AG04449 (cell line): ENCODE measurements at places on chromosomes 7 and 10.
A peak's percentile ranks its signal among the peaks of the same experiment; 100 is the strongest.

GRCh38 chr10:34762156-34762555 is 52.9 kb downstream of the PARD3 start:
- no peak for DNase-seq

DNA sequence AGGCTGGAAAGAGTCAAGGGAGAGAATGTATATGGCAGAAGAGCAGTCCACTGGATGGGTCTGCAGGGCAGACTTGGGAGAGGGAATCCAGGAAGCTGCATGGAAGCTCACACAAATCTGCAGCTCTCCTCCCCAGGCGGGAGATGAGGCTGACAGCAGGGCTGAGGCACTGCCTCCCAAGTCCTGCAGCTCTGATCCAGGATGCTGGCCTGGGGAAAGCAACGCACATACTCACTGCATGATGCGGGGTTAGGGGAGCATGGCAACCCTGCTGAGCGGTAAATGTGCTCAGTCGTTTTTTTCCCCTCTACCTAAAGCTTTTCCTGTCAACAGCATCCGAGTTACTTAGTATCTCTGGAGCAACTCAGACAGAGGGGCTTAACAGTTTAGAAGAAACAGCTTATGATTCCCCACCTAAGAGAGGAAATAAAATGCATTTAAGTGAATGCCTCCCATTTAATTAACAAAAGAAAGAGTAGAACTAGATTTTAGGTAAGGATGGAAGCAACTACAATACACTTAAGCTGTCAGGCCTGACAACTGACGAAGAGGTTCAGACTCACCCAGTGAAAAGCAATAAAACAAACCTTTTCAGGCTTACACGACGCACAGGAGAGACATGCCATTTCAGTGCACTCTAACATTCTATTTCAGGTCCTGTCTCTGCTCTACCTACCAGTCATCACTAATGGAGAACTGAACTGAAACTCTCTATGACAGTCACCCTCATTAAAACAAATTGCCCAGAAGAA is 37.0 kb downstream of the CHCHD3 start:
- DNase-seq: no peak

- DNase-seq: no peak
These were observed 53.6 kb downstream of the SEC61G start for GRCh38 chr7:54705436-54705835.

- no peak for DNase-seq
These were observed 9.9 kb upstream of the GNAT3 start for GRCh38 chr7:80521809-80522208.

- no peak for DNase-seq
These were observed 145.5 kb downstream of the PTEN start for GRCh38 chr10:88008866-88009470.

GRCh38 chr10:126270111-126270510 is 118.2 kb downstream of the ADAM12 start:
- peak; percentile 31 for DNase-seq

GRCh38 chr7:116953372-116953905 is at the start of gene ST7:
TSS of gene ST7 (plus strand) at chr7:116953501. CDS start at chr7:116953541, 40 bp downstream.
- DNase-seq: no peak

DNA sequence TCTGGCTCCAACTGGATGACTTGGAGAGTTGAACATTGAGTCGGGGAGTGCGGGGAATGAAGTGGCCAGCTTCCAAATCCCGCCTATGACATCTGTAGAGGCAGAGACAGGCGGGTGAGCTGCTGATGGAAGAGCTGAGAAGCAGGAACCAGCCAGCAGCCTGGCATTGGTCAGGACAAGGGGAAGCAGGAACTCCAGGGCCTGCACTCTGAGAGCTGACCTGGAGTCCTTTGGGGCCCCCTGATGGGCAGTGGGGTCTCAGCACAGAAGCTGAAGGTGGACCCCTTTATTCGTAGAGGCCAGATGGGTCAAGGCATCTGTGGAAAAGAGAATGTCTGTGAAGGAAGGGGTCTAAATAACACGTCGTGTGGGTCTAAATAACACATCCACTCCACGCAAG is 57.0 kb downstream of the SEC61G start:
- DNase-seq: no peak

- DNase-seq: no peak
These were observed at the start of gene PRXL2A for GRCh38 chr10:80408242-80409101. TSS of gene PRXL2A (plus strand) at chr10:80408551. CDS start at chr10:80420468, 11,917 bp downstream.

DNA sequence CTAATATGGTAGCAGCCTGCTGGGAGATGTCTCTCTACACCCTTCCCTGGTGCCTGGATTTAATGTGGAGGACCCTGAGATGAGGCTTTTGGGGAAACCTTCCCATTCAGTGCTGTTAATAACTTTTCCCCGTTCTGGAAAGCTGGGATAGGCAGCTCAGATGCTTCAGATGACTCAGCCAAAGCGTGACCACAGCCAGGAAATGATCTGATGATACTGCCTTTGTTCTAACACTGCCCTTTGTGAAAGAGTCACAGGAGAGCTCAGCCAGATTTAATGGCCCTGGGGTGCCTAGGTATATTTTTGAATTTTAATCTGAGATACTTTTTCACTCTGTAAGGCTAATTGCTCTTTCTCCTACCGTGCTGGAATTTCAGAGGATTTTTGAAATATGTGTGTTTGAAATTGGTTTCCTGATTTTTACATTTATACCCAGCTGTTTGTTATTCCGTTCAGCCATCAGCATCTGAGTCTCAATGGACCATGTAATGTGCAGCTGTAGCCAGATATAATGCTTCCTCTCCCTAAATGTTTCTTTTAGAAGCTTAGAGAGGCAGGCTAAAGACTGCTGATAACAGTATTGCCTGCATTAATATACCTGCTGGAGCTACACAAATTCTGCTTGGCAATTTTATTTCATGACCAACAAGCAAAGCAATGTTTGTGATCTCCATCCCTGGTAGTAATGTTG is 17.8 kb downstream of the CELF2 start:
- DNase-seq: no peak

DNA sequence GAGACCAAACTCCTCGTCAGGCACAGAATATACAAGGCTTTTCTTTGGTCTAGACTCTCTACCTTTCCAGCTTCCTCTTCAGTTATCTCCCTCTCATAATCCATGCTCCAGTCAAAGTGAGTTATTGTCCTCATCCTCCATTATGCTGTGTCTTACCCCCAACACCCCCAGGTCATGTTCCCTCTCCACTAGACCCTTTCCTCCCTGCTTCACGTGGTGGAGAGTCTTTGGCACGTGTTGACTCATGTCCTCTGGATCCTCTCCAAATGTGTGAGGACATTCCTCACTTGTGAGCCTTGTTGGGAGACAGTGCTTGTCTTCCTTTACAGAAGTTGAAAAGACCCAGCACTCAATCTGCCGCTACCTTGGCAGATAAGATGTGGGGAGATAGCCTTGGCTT is 36.0 kb upstream of the DLD start:
- DNase-seq: no peak

DNA sequence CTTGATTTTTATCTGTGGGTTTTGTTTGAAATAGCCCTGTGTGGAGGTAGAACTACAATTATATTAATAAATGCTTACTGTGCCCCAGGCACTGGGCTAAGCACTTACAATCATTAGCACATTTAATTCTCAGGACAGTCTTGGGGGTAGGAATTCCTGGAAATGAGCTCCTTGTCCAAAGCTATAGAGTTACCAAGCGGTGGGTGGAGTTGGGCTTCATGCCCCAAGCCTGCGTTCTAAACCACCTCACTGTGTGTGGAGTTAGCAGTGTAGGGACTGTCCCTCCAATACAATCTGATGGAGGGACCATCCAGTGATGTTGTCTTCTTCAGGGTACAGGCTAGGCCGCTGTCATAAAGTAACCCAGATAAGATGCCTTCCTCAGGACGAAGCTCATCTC is 49.7 kb downstream of the PALD1 start:
- no peak for DNase-seq

GRCh38 chr10:114824391-114824790 is 2.8 kb downstream of the FHIP2A start:
- DNase-seq: no peak

DNA sequence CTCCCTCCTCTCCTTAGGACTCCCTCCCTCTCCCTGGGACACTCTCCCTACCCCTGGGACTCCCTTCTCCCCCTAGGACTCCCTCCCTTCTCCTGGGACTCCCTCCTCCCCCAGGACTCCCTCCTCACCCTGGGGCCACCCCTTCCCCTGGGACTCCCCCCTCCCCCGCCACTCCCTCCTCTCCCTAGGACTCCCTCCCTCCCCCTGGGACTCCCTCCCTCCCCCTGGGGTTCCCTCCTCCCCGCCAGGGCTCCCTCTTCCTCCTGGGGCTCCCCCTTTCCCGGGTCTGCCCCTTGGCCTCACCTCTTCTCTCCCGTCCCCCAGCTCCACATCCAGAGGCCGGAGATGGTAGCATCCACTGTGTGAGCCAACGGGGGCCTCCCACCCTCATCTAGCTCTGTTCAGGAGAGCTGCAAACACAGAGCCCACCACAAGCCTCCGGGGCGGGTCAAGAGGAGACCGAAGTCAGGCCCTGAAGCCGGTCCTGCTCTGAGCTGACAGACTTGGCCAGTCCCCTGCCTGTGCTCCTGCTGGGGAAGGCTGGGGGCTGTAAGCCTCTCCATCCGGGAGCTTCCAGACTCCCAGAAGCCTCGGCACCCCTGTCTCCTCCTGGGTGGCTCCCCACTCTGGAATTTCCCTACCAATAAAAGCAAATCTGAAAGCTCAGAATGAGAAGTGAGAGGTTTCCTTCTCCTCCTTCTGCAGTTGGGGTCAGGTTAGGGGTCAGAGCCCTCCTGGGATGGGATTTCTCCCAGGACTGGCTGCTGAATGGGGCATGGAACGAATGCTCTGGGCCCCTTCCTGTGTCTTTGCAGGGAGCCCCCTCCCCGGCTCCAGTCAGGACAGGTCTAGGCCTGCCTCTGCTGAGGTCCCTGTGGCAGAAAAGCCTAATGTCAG is 1.4 kb upstream of the MUC17 start:
- no peak for DNase-seq

- no peak for DNase-seq
These were observed 66.2 kb upstream of the PCBD1 start for GRCh38 chr10:70954381-70955176.

DNA sequence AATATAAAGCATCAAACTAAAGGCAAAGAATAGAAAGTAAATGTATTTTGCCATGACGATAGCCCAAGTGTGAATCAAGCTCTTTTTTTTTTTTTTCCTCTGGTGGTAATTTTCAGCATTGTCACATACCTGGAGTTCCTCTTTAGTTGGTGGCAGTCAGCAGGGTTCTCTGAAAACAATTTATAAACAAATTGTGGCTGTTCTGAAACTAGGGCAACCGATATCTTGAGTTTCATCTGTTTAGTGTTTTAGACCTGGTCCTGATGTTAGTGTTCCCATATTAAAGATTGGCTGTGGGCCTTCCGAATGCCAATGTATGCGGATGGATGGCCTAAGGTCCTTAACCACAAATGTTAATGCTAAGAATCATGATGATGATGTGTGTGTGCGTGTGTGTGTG is 713.1 kb downstream of the GATA3 start:
- DNase-seq: no peak

DNA sequence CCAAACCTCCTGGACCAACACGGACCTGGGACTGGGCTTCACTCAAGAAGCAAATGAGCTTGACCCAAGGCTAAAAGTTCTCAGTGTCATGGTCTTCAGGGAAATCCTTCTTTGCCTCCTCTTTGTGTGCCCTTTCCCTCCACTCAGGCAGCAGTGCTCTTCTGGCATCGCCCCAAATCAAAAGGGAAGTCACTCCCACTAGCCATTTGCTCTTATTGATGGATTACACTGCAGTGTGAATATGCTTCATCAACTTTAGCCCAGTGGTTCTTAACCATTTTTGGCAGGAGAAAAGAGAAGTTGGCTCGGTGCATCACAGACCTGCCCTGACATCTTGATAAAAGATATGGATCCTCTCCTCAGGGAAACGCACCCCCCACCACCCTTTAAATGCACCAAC is 19.2 kb upstream of the IKZF1 start:
- no peak for DNase-seq

GRCh38 chr7:110830778-110831177 is 260.1 kb upstream of the LRRN3 start:
- DNase-seq: no peak

DNA sequence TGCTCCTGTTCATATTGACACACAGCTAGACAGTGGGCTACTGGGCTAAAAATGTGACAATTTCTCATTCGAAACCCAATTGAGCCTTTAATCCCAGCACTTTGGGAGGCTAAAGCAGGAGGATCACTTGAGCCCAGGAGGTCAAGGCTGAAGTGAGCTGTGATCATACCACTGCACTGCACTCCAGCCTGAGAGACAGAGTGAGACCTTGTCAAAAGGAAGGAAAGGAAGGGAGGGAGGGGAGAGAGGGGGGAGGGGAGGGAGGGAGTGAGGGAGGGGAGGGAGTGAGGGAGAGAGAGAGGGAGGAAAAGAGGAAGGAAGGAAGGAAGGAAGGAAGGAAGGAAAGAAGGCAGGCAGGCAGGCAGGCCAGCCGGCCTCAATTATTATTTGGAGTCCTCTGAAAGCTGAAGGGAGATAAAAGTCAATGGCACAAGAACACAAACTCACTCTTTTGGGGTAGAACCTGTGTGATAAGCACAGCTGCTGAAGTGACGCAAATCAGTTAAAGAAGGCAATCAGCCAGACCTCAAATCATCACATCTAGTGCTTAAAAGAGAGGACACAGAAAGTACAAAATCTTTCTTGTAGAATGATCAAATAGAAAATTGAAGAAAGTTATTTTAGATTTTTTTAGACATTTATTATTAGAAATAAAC is 98.1 kb downstream of the CCDC71L start:
- no peak for DNase-seq

DNA sequence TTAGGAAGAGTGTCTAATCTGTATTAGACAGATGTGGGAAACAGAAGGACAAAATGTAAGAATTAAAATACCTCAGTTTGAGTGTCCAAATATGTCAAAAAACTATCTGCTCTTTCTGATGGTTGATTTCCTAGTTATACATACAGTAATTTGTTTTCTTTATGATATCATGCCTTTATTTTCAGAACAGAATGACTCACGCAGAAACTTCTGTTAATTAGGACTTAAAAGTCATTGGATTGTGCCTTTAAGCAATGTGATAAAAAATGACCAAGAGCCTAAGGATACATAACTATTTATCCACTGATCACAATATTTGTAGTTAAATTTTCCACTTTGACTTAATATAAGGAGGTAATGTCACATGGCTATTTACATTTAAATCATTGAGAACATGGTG is 206.7 kb upstream of the PTPRZ1 start:
- no peak for DNase-seq

DNA sequence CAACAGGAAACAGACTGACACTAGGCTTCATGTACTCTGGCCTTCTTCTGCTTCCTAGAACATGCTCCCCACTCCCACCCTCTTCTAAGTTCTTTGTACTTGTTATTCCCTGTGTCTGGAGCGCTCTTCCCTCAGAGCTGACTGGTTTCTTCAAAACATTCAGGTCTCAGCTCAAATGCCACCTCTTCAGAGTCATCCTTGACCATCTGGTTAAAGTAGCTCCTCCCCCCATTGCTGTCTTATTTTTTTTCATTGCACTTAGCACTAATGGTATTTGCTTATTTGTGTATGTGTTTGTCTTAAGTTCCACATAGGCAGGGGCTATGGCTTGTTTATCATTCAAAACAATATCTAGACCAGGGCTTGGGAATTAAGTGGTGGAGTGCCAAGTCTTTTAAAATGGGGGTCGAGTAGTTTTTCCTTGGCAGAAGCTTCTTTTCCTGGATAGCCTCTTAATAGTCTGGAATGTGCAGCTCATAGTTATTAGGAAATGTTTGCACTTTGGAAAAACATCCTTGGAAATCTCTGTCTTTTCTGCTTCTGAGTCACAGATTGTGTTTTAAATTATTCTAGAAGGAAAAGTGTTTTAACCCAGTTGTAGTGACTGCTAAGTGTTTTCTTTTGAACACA is 60.0 kb downstream of the RALA start:
- no peak for DNase-seq

- no peak for DNase-seq
These were observed 271.4 kb downstream of the GALNT17 start for GRCh38 chr7:71403202-71403946.
